Fibroblast of skin of left biceps (primary cell): ENCODE measurements at places on chromosomes 4 and X.
A peak's percentile ranks its signal among the peaks of the same experiment; 100 is the strongest.

GRCh38 chr4:111649308-111649707, 495.9 kb upstream of the FAM241A start:
- DNase-seq = no peak

DNA sequence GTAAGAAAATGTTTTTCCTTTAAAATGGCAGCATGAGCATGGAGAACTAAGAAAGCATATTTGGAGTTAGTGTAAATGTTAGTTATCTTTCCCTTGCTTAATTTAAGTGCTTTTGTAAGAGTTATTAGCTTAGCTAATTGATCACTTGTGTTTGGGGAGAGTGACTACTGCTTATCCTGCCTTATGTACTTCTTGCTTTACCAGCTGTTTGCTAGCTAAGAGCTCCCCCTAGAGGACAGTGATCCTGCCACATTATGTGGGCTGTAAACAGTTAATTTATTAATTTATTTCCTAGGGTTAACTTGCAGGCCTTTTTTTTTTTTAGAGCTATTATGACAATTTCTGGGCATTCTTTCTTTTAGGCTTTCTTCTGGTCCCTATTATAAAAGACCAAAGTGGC, 435.8 kb downstream of the MAGEB5 start:
- DNase-seq = no peak

GRCh38 chr4:16122308-16122711, 38.5 kb upstream of the PROM1 start:
- DNase-seq = no peak

DNA sequence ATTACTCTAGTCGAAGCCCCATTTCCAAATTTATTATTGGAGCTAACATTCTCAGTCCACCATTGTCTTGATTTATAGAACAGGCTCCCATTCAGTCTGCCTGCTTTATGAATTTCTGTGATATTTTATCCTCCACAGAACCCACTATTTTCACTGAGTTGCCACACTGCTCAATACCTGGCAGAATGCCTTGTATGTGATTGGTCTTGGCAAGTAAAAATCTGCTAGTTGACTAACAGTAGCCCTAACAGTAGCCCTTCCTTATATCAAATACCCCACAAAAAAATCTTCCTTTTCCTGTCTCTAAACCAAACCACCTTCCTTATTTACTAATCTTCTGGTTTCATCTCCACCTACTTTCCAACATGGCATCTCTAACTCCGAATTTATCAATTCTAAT, 82.6 kb downstream of the CHM start:
- no peak for DNase-seq

DNA sequence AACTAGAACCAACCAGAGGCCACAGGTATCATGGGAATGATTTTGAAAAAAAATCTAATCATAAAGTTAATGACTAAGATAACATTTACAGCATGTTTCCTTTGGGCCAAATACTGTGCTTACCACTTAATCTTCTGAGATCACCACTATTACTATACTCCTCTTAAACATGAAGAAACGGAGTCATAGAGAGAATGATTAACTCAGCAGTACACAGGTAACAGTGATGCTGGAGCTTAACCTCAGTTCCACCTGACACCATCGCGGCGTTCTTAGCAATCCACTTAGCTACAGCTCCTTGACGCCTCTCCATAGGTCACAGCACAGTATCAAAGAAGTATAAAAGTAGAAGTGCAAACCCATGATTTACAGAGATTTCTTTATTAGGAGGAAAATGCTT, 592.6 kb upstream of the SLIT2 start:
- DNase-seq = no peak

DNA sequence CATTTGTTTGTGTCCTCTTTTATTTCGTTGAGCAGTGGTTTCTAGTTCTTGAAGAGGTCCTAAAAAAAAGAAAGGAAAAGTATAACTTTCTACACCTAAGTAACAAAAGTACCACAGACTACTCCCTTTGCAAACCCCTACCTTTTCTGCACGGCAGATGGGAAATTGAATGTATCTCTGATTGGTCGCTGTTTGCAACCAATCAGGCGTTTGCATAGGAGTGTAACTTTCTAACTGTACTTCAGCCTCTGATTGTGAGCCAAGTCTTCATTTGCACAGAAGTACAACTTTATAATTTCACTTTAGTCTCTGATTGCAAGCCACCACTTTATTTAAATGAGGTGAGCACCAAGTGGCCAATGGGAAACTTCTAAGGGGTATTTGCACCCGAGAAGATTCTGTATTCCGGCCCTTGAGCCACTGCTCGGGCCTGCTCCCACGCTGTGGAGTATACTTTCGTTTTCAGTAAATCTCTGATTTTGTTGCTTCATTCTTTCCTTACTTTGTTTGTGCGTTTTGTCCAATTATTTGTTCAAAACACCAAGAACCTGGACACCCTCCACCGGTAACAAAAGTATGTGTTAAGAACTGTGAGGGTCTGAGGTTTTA, 40.3 kb upstream of the FHL1 start:
- no peak for DNase-seq

DNA sequence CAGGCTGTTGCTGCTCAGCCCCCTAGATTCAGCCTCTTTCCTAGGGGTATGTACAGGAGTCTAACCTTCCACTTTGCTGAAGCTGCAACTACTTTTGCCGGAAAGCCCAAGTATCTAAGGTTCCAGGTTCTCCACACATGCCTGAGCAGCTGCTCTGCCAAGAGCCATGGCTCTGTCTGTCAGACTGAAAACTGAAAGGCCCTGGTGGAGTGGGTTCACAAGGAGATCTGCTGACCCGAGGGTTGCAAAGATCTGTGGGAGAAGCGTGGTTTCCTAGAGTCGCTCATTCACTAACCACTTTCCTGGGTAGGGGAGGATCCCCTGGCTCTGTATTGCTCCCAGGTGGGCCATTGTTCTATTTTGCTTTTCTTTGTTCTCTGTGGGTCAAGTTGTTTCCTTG, 6.0 kb upstream of the PNMA6F start:
- DNase-seq = no peak

- DNase-seq = no peak
Measured at GRCh38 chrX:6505960-6506359, 29.0 kb downstream of the VCX3A start.

- no peak for DNase-seq
Measured at GRCh38 chrX:12360986-12361598, 222.8 kb downstream of the FRMPD4 start.

- DNase-seq = no peak
Measured at GRCh38 chr4:118834070-118834469, 1.9 kb downstream of the SEC24D start.

- peak; percentile 32 for DNase-seq
Measured at GRCh38 chrX:101550362-101550750, at the start of gene ARMCX1. ARMCX1 (plus strand) TSS chrX:101550547; CDS start chrX:101552931, 2,384 bp downstream.

DNA sequence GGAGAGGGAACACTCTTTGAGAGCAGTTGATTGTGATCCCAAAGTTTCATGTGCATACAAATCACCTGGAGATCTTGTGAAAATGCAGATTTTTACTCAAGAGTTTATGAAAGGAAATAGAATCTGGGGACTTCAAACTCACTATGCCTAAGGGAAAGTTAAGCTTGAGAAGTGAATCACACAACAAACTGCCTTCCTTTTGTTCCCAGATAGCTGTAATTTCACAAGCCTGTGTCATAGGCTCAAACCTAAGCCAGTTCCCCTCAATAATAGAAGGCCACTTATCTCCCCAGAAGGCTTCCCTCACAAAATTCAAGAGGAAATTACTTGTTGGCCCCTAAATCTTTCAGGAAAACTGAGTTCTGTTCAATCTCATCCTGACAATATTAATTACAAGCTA, 132.8 kb upstream of the MAGEB16 start:
- no peak for DNase-seq

DNA sequence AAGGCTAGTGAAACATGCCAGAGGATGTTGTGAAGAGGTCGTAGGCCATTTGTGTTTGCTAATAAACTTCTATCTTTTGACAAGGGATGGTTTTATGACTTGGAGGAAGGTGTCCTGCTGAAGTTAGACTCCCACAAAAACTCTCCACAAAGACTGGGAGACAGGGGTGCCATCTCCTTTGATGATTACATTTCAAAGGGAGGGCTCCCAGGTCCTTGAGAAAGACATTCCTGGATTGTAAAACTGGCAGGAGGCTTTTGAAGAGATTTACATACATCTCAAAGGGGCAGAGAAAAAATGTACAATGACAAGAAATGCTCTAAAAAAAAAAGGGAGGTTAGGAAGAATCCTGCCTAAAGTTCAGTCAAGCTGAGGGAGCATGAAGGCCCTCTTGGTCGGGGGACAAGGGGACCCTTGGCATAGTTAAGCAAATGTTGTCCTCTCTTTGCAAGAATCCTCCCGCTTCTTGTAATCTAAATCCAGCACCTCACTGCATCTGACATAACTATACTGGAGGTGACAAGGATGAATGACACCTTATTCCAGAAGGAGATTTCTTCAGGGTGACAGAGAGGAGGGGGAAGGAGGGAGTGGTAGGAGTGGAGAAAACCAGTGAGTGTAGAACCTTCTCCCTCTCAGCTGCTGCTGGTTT, 41.1 kb upstream of the MGST2 start:
- no peak for DNase-seq

DNA sequence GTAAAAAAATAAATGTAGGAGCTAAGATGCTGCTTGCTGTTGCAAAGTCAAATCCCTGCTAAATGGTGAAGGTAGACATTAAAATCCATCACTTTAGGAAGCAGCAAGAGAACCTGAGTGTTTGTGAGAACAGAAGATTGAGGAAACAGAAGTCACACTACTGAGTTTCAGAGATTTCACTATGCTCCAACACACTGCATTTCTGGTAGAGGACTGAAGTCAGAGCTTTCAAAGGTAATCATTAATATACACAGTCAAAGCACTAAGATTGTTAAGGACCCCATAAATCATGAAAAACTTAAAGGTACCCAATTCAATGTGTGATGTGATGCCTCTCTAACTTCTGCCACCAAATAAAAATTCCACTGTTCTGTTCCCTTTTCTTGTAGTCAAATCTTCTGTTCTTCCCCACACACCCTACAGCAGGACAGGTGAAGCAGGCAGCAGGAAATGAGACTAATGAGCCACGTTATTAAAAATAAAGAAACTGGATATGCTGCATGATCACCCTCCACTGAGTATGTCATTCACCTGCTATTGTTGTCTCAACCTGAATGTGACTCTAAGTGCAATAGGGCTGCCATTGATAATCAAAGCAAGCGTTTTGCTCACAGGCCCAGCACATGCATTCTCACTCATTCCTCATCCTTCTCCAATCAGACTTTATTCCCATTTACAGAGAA, 28.9 kb upstream of the APELA start:
- no peak for DNase-seq

DNA sequence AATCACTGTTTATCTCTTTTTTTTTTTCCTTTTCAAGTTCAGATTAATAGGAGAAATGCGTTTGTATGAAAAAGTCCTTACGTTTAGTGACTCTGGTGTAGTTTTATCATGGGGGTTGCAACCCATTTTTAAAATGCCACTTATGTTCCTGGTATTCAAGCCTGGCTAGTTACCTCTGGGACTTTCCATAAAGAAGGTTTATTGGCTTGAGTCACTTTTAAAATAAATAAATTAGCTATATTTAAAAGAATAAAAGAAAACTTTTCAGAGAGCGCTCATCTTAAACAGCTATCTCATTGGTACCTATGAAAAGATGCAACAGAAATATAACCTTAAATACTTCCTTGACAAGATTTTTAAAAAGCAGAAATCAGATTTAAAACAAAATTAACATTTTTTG, 275.0 kb upstream of the IL1RAPL1 start:
- DNase-seq = no peak

GRCh38 chr4:1204286-1204827, 32.0 kb upstream of the SPON2 start:
- DNase-seq = no peak

DNA sequence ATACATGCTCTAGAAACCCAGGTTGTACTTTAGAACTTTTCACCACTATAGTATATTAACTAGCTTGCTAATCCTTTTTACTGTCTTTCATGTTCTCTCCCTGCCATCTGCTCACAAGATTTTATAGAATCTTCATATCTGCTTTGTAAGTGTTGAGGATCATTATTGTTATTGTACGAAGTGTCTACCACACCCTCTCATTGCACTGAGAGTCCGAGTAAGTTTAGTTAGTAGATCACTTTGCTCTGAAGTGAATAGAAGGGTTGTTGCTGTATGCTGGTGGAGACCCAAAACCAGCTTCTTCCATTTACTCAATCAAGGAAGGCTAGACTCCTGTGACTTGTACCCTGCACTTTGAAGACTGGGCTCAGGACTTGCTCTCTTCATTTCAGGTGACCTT, 17.1 kb downstream of the GAB1 start:
- DNase-seq = no peak

GRCh38 chr4:76198411-76199237, 15.0 kb downstream of the SCARB2 start:
- no peak for DNase-seq

- no peak for DNase-seq
Measured at GRCh38 chrX:72254816-72255215, 16.0 kb upstream of the ERCC6L start.

GRCh38 chrX:101417190-101417589, 9.2 kb downstream of the HNRNPH2 start:
- no peak for DNase-seq

DNA sequence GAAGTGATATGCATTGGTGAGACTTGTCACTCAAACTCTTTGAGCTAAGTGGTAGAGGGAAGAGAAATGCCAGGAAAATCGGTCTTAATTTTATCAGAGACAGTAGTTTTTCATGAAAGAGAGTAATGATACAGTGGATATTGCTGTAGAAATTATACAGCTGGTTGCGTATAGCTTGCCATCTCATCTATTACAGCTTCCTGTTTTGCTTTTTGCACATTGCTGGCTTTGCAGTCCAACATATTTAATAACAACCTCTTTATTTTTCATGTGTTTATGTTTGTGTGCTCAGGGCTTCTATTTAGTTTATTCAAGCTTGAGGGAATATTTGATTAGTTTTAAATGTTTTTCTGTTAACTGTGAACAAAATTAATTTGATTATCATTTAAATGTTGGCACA, 11.5 kb downstream of the SMAD1 start:
- no peak for DNase-seq

GRCh38 chr4:122762966-122763716, 30.6 kb downstream of the BBS12 start:
- no peak for DNase-seq

GRCh38 chrX:18895189-18895951, 88.5 kb downstream of the PHKA2 start:
- DNase-seq = no peak

GRCh38 chr4:2932951-2933565, 30.1 kb downstream of the NOP14 start:
- no peak for DNase-seq

DNA sequence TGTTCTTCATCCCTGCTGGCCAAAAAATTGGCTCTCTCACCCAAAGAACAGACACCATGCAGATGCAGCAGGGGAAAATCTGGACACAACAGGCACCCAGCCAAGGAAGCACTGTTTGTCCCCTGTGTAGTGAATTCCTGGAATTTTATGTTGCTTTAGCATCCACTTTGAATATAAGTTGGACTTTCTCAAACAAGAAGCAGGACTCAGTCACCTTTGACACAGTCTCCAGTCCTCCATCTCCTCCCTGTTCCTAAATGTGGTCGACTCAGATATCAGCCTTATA, 11.8 kb downstream of the ZNF182 start:
- no peak for DNase-seq

DNA sequence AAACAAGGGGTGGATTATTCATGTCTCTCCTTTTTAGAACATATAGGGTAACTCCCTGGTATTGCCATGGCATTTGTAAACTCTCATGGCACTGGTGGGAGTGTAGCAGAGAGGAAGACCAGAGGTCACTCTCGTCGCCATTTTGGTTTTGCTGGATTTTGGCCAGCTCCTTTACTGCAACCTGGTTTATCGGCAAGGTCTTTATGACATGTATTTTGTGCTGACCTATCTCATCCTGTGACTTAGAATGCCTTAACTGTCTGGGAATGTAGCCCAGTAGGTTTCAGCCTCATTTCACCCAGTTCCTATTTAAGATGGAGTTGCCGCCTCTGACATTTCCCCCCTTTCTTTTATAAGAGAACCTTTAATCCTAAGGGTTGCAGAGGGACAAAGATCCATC, 45.8 kb downstream of the MGST2 start:
- no peak for DNase-seq
